ENCODE measurements at places on chromosomes 3 and 15. TPM values are rescaled to one million over a fixed set of nuclear protein-coding genes. Genes with fewer than 3 reads are reported as not detected.

The PAK6 gene
- total RNA-seq, result not detected

The GOLGA6B gene
- total RNA-seq, result not detected

The CAND2 gene
- total RNA-seq, result 8.3 TPM

The LRRC2 gene
- total RNA-seq, result 0.64 TPM

The ESYT3 gene
- total RNA-seq, result not detected

The DNAH12 gene
- total RNA-seq, result 0.05 TPM

The ATP10A gene
- 33.1 TPM for total RNA-seq

The ZDHHC23 gene
- total RNA-seq, result 7.0 TPM

The CISH gene
- 0.92 TPM for total RNA-seq

The OIP5 gene
- total RNA-seq, result 8.0 TPM

The GPR15 gene
- not detected for total RNA-seq

The HRH1 gene
- total RNA-seq, result 5.9 TPM

The SLC12A1 gene
- not detected for total RNA-seq

The PTH1R gene
- not detected for total RNA-seq

The ZNF620 gene
- 0.77 TPM for total RNA-seq

The TRPM1 gene
- 0.18 TPM for total RNA-seq

The C3orf49 gene
- not detected for total RNA-seq

The STRIT1 gene
- not detected for total RNA-seq

The BFSP2 gene
- not detected for total RNA-seq

The CX3CR1 gene
- not detected for total RNA-seq

The TPM1 gene
- 1,351 TPM for total RNA-seq

The ZNF385D gene
- total RNA-seq, result 5.9 TPM

The TRNT1 gene
- 17.3 TPM for total RNA-seq

The FGF7 gene
- total RNA-seq, result 12.1 TPM

The ISG20 gene
- 1.0 TPM for total RNA-seq

The SUSD5 gene
- total RNA-seq, result 0.42 TPM

The GOLGA6L4 gene
- total RNA-seq, result 0.74 TPM

The CGNL1 gene
- 0.10 TPM for total RNA-seq

All from HFFc6 (cell line).